CD4-positive, alpha-beta T cell treated with Interleukin-15 for 1 hour (primary cell): ENCODE measurements at places on chromosomes 13 and 19.

GRCh38 chr13:100815476-100816046, 141.0 kb upstream of the TMTC4 start:
- DNase-seq = no peak

DNA sequence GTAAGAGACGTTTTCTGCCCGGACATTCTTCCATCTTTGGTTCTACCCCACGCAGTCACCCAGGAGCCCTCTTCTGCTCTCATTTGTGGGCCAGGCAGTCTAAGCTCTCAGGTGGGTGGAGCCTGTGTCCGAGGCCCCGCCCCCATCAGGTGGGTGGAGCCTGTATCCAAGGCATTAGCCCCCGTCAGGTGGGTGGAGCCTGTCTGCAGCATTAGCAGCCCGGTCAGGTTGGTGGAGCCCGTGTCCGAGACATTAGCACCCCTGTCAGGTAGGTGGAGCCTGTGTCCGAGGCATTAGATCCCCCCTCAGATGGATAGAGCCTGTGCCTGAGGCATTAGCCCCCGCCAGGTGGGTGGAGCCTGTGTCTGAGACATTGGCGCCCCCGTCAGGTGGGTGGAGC, 45.5 kb upstream of the C13orf46 start:
- DNase-seq = peak; percentile 46

- no peak for DNase-seq
These were observed 293.3 kb upstream of the MAB21L1 start for GRCh38 chr13:35769812-35770211.

GRCh38 chr13:29496241-29496712, 99.2 kb downstream of the SLC7A1 start:
- DNase-seq = peak; percentile 46

DNA sequence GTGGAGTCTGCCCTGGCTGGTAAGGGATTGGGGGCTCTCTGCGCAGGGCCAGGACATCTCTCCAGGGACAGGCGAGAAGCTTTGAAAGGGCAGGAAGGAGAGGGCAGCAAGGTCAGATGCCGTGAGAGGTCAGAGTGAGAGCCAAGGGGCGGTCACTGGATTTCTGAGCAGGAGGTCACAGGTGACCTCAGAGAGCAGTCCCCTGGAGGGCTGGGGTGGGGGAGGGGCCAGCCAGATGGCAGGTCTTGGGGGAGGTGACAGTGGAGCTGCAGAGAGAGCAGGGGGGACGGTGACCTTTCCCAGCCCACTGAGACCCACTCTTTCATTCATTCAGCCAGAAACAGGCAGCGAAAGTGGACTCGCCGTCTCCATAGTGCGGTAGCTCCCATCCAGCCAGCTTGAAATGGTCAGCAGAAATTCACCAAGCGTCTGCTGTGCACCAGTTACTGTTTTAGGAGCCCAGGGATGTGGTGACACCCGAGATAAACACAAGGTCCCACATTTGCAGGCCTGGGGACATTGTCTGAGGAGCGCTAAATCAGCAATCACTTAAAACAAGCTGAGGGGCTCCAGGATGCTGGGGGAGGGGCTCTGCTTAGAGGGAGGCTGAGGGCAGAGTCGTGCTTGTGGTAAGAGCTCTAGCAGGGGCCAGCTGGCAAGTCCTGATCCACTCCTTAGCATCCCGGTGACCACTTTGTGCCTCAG, 10.2 kb downstream of the CARM1 start:
- DNase-seq = no peak

GRCh38 chr19:28701491-28701890, 511.5 kb downstream of the UQCRFS1 start:
- no peak for DNase-seq

DNA sequence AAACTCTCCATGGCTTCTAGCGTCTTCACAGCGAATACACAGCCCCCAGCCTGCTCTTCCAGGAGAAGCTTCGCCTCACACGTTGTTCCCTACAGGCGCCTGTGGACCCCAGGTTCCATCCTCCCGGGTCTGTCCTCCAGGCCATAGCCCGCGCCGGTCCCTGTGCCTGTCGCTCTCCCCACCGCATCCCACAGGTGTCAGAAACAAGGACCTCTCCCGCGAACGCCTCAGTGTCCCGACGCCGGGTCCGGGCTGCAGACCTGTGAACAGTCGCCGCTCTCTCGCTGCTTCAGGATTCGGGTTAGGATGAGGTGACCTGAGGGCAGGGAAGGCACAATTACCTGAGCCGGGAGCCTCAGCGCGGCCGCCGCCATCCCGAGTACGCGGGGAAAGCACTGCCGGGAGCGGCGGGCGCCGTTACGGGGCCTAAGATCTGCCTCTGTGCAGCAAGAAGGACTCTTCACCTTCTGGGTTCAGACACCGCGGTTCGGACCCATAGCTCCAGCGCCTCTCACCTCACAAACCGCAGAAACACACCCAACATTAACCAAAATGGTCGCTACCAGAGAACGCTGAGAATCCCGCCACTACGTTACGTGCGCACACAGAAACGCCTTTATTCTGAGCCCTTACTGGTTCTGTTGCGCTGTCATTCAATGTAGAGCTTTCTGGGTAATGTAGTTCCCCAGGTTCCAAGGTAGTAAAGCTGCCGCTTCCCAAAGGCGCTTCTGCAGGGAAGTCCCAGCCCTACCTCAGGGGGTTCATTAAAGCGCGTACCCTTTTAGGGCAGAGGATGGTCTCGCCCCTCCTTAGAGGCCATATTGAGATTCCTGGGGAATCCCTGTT, at the start of gene ZNF418:
TSS of gene ZNF418 (minus strand) at position 583 of the 846 bp plus-strand sequence. CDS start 1,580 bp downstream, outside the sequence.
- DNase-seq = peak; percentile 65
